Stimulated activated CD8-positive, alpha-beta memory T cell treated with anti-CD3 and anti-CD28 coated beads, Interleukin-4, amount 100 ng/mL, for 48 hours (primary cell): ENCODE measurements at places on chromosomes 2 and 18.
A peak's percentile ranks its signal among the peaks of the same experiment; 100 is the strongest.

DNA sequence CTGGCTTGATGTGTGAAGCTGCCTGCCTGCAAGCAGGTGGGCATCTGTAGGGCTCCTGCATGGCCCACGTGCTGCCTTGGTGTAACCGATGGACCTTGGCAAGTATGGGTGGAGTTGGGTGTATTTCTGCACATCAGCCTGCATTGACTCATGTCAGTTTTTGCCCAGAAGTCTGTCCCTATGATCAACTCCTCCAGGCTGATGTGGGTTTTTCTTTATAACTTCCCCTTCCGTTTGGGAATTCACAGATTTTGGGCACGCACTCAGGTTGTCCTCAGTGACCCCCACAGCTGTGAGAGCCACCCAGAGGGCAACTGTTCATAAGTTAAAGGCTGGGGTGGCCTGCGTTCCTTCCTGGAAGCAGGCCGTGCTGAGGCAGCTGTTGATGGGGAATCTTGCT, 123.3 kb downstream of the NCK2 start:
- DNase-seq = no peak

- no peak for DNase-seq
Observed at GRCh38 chr2:53620981-53621380, 146.6 kb upstream of the CHAC2 start.

DNA sequence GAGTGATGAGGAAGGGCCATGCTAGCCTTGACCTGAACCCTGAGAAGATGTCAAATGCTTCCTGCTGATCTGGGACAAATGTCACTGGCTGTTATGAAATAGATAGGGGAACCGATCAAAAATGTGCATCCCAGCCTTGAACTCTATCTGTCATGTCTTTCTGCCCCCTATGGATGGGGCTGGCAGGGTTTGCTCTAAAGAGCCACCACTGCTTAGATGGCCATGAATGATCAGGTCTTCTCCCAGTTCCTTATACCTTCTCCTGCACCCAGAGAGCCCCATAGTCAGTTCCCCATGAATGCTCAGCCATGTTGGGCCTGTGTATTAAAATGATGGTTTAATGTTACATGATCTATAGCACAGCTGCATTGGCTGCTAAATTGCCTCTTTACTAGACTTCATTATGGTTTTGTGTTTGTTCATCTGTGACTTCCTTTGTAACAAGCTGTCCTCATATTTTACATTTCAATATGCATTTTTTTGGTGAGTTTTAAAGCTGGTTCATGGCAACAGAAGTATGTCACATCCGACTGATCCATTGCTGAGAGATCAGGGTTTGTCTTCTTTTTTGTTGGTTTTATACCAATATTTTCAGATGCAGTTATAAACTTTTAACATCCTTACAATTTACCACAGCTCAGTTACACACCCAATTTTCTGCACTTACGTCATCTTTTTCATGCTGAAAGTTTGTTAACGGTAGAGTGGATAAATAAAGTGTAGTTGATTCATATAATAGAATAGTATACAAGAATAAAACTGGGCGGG, 56.3 kb upstream of the SMAD2 start:
- no peak for DNase-seq

GRCh38 chr2:150607390-150607811, 119.9 kb upstream of the RND3 start:
- DNase-seq = no peak

DNA sequence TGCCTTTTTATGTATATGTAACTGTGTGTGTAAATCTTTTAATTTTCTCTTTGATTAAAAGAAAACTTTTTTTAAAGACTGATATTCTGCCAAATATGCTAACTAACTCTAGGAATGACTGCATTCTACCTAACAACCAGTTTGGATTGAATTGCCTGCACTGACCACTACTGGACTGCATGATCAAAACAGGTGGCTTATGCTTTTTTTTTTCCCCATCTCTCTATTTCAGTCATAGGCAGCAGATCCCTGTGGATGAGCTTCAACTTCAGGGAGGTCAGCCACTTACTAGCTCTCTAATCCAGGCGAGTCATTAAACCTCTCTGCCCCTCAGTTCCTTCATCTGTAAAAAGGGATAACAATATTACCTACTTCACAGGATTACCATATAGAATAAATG, 138.6 kb upstream of the SERTAD2 start:
- no peak for DNase-seq

DNA sequence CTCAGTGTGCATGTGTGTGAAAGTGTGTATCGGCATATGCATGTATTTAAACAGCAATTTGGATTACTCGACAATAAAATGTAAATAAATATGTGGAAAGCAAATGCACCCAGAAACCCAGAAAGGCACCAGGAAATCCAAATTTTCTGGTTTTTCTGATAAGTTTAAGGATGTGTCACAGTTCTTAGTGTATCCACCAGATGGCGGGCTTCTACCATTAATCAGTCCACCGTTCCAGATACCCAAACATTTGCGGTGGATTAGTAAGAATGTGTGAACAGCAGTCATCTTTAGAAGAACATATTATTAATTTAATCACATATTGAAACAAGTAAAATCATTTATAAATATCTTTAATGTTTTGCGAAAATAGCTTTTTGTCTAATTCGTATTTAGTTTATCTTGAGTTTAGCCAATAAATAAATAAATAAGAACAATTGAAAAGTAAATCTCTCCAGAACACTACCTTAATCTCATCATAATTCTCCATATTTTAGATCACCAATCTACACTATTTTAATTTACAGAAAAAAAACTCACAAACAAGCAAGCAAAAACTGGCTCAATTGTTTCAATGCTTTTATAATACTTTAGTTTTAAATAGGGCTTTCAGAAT, 298.9 kb downstream of the DSEL start:
- peak; percentile 66 for DNase-seq

DNA sequence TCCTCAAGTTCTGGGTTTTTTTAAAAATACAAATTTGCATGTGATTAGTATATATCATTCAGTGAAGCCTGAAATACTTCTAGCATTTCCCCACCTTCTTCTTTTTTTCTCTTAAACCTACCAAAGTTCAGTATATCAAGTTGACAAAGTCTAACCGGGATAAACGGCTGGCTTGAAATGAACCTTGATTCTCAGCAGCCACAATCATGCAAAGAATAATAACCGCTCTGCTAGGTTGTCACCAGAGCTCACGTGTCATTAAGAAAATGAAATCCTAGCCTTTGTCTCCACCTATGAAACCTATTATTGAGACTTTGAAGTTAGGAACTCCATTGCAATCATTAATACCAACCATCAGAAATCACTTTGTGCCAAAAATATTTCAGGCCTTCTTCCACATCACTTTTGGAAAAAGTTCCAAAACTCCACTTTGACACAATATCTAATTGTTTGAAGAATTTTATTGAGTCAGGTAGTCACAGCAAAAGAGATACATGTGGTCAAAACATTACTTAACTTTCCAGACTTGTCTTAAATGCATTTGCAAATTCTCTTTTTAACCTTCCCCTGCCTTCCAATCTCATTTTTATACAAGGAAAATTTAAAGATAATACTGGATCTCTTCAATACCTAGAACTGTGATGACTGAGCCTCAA, 285.6 kb upstream of the ACVR2A start:
- no peak for DNase-seq

DNA sequence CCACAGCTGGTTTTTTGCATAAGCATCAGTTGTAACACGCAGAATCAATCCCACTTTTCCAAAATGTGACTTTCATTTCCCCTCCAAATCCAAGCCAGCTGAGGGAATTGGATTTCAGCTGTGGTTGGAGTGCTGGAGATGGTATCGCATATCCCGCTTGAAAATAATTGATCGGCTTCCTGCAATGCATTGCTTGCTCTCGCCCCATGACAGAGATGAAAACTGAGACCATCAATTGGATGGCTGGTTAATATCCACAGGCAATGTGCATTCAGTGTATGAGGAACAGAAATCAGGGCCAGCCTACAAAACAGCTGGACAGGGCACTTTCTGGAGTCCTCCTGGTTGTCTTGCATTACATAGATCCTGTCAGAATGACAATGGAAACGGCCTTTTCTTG, 135.3 kb downstream of the MAIP1 start:
- DNase-seq = no peak

DNA sequence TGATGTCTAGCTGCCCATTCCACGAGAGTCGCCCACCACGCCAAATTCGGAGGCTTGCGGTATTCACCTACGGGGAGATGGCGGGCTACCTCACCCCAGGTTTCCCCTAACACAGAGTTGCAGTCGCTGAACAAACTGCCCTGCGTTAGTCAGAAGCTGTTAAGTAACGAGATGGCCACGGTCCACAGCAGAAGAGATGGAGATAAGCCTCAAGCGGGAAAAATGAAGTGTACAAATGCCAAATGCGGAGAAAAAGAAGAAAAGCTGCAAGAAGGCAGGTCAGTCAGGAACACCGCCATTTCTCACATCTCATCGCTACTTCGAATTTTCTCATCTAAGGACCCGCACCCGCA, 425 bp downstream of the ASB3 start:
- peak; percentile 46 for DNase-seq

GRCh38 chr18:45282101-45282812, 333.0 kb upstream of the SLC14A2 start:
- DNase-seq = no peak

DNA sequence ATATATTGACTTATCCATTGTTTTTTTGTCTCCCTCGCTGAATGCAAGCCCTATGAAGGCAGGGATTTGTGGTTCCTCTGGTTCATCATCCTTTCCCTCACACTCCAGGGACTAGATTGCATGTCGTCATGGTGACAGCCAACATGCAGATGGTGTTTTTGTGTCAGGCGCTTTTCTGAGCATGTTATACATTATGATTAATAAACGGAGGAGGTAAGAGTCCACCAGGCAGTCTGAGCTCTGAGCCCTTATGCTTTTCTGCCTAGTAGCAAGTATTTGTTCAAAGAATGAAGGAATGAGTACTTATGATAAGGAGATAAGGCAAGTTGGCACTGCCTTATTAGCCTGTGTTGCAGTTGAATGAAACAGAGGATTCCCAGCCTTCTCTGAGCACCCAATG, 181.6 kb downstream of the MGAT5 start:
- DNase-seq = no peak

DNA sequence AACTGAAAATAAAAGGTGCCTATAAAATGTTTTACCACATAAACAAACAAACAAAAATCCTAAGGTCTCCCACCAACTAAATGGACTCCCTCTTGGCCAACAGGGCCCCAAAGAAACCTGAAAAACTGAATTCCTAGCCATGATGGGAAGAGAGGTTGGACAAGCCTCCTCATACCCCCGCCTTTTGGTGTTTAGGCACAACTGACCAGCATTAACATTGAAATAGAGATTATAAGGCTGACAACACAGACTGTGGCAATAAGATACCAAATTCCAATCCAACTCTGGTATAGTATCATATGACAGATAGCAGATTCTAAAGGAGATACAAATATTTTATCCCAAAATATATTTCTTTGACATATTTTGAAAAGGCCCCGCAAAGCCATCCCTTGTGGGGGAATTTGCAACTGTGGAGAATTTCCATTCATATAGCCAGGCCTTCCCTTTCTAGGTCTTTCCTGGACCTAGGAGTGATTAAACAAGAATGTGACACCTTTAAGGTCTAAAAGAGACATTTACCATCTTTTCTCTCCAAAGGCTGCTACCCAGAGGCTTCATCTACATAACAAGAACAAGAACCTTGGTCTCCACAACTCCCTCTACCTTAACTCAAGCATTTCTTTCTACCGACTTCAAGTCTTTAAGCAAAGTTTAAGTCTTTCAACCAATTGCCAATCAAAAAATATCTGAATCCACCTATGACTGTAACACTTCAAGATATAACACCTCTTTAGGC, 80.0 kb downstream of the CHN1 start:
- no peak for DNase-seq

GRCh38 chr2:109332880-109333279, 203.9 kb downstream of the SH3RF3 start:
- no peak for DNase-seq

DNA sequence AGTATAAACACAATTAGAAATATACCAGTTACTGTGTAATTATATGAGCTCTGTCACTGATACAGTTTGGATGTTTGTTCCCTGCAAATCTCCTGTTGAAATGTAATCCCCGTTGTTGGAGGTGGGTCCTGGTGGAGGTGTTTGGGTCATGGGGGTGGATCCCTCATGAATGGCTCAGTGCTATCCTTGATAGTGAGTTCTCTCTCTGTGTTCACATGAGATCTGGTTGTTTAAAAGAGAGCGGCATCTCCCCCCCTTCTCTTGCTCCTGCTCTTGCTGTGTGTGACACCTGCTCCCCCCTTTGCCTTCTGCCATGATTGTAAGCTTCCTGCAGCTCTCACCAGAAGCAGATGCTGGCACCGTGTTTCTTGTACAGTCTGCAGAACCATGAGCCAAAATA, 24.1 kb downstream of the MTX2 start:
- DNase-seq = no peak

DNA sequence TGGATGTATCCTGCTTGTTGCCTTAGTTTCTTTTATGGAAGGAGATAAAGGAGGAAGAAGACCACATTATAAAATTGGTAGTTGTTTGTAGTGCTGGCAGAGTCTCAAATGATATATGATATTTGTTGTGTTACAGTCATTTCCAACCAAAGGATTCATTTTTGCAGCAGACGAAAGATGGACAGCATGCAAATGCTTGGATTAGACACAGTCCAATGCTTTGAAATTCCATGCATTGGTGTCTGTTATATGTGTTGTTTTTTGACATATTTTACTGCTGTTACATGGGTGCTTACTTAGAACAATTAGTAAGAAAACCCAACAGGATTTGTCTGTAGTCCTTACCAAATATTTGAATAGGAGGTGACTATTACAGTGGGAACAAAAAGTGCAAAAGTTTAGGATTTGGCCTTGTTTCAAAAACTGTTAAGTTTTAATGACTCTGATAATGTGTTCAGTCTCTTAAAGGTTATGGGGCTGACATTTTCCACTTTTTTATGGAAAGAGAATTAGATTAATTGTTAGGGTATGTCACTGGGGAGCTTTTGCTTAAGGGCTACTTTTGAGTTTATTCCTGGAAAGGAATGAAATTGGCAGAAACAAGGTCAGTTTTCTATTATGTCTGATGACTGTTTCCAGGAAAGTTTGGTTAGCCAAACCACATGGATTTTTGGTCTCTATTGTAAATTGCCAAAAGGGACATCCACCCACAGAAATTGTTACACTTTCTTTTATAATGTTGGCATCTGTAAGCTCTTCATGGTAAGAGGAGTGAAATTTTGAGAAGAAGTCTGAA, 229.4 kb upstream of the MMADHC start:
- DNase-seq = no peak

DNA sequence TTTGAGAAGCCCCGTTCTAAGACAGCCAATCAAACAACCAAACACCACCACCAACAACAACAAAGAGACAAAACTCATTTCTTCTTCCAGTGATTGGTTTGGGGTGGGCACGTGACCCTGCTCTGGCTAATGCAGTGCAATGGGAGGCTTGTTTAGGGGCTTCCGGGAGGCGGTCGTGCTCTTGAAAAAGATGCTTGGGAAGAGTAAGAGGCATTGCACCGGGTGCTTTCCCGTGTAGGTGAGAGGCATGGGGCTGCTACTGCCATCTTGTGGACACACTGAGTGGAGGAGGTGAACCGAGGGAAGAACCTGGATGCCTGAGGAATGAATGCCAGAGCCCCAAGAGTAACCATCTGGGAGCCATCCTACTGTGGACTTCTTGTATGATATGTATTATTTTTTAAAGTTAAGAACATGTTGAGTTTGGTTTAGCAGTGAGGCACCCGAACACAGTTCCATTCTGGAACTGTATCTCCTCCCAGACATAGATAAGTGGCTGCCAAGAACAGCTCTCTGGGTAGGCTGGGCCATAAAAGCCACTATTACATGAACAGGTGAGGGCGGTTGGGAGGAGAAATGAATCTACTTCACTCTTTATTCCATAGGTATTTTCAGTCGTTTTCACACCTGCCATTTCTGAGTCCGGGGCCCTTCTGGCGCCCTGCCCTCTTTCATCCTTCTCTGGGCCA, 19.1 kb upstream of the ARHGAP25 start:
- DNase-seq = peak; percentile 74

GRCh38 chr2:230866756-230867523, 2.2 kb downstream of the ITM2C start:
- peak; percentile 69 for DNase-seq
